HS-5 (cell line): ENCODE measurements at places on chromosomes 2 and 18.

DNA sequence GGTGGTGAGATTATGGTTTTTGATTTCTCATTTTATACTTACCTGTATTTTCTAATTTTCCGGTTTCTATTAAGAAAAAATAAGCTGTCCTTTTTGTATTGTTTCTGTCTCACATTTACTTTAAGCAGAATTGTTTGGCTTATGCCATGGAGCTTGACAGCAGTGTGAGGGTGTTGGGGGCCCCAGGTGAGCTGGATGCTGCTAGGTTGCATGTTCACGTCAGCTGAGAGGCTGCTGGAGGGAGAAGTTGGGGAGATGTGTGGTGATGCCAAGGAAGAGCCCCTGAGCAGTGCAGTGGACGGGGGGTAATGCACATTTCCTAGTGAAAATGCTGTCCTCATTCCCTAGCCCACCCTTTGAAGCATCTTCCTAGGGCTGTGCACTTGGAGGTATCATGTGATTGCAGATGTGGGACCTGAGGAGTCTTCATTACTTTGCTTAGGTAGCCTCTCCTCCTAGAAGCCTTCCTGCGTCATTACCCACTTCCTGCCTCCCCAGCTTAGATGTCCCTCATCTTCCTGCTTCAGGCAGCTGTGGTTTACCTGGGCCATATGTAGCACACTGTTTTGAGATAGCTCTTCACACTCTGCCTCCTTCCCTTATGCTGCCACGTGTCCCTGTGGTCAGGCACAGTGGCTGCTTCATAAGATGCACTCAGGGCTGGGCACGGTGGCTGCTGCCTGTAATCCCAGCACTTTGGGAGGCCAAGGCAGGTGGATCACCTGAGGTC is 16.2 kb downstream of the ATG16L1 start:
- no peak for DNase-seq

GRCh38 chr2:44441200-44441599 is 79.5 kb downstream of the CAMKMT start:
- DNase-seq, result no peak

- no peak for DNase-seq
Observed at GRCh38 chr2:71530211-71530610, 76.8 kb downstream of the DYSF start.

GRCh38 chr2:2735041-2735440 is 404.0 kb upstream of the MYT1L start:
- DNase-seq, result no peak

DNA sequence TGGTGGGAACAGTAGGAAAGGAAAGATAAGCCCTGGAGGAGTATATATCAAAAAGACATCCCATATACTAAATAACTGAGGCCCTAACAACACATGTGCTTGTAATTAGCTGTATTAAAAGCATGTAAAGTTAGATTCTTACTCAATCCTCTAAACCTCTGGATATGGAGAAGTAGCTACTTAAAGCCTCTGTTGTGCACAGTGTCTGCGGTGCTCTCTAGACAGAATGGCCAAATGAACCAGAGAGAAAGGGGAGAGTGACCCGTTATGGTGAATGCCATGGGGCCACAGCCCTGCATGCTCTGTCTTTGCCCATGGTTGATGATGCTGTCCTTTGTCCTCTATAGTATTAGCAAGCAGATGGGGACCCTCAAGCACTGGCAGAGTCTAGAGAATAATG is 104.4 kb upstream of the SLC8A1 start:
- no peak for DNase-seq

DNA sequence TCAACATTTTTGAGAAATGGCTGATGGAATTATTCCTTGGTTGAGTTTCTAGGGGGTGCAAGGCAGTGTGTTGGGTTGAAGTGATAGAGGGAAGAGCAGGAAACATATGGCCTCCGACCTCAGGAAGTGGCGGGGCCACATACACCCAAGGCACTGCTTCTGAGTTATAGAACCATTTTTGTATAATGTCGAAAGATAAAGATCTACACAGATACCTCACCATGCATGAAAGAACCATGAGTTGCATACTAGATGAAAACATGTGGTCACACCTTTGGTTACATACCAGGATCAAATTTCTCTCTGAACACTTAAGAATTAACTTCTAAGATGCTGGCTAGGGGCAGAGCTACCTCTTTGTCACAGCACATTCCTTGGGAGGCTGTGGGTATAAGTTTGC is 23.2 kb downstream of the LAMA3 start:
- no peak for DNase-seq

DNA sequence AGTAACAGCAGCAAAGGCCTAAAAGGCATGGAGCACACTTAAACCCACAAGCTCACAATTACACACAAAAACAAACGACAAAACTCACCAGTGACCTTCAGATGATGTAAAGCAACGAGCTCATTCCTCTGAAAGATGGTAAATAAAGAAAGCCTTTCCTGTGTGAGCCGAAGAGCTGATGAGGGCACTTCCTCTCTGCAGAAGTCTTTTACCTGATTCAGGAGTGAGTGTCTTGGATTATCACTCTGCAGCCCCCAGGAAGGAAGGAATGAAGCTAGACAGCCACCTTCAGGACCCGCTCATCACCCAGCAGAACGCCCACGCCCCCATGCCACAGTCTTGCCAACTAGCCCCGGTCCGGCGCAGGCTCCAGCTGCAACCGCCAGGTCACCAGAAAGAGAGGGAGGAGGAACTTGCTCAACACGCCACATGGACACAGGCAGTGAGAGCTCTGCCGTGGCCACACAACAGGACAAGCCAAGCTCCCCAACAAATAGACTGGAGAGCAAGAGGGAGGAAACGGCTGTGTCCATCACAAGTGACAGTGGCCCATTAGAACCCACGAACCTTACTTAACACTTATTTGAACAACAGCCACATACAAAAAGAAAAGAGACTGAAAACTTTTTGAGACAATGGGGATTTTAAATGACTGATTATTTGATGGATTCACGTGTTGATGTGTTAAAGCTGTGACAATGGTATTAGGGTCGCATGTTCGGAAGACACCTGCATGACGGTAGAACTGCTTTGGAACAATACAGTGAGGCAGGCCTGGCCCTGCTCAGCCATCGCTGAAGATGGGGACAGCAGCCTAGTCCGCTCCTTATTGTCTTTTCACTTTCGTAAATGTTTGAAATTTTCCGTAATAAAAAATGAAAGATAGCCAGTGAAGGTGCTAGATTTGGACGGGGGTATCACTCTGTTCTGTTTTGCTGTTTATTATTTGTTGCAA is 127.3 kb downstream of the HDAC4 start:
- no peak for DNase-seq

- no peak for DNase-seq
Observed at GRCh38 chr18:55508651-55509050, 79.3 kb downstream of the TCF4 start.

DNA sequence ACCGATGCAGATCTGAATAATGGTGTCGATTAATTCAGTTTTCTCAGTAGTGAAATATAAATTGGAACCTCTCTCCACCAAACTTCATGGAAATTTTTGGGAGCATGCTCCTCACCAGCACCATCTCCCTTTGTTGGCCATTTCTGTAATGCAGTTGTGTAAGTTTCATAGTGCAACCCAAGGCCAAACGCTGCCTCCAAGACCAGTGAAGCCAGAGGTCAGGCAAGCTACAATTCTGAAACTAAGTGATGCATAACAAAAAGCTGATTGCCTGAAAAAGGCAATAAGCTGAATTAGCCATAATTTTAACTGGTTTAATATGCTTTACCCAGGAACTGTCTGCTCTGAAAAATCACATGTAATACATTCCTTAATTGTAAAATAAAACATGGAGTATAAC is 138.3 kb upstream of the TACR1 start:
- no peak for DNase-seq
